Cardiac muscle cell (in vitro differentiated cells and primary cell): ENCODE measurements at places on chromosomes 4 and X. TPM values are rescaled to one million over a fixed set of nuclear protein-coding genes. Genes with fewer than 3 reads are reported as not detected.

Gene RPL39
- 789 and 2,257 TPM in 2 replicates for total RNA-seq

Gene OPHN1
- 4.7 and 7.0 TPM in 2 replicates for total RNA-seq

- no peak overlapping the region for H3K4me3 ChIP-seq
- no peak overlapping the region for H3K27ac ChIP-seq
- no peak for DNase-seq
- no peaks in the 10 kb centered on the region for H3K4me1 ChIP-seq
- peaks cover 2% of the 10 kb centered on the region for H3K27me3 ChIP-seq
- no peaks in the 10 kb centered on the region for H3K36me3 ChIP-seq
Observed at GRCh38 chr4:184437565-184438265, 36.6 kb downstream of the IRF2 start.

GRCh38 chr4:38983291-38983690 lies 48.9 kb downstream of the TMEM156 start:
- no peaks in the 10 kb centered on the region for H3K27me3 ChIP-seq
- no peaks in the 10 kb centered on the region for H3K4me1 ChIP-seq
- no peak overlapping the region for H3K4me3 ChIP-seq
- H3K36me3 ChIP-seq: no peaks in the 10 kb centered on the region
- H3K27ac ChIP-seq: no peak overlapping the region

GRCh38 chr4:183261953-183262775 lies 57.9 kb downstream of the CLDN22 start:
- H3K36me3 ChIP-seq: peaks cover 13% of the 10 kb centered on the region
- no peak overlapping the region for H3K4me3 ChIP-seq
- H3K27me3 ChIP-seq: no peaks in the 10 kb centered on the region
- peaks cover 3% of the 10 kb centered on the region for H3K4me1 ChIP-seq

Gene GYPA
- not detected in 2 replicates for total RNA-seq

Gene HGFAC
- 2.3 TPM in 2 replicates for total RNA-seq

DNA sequence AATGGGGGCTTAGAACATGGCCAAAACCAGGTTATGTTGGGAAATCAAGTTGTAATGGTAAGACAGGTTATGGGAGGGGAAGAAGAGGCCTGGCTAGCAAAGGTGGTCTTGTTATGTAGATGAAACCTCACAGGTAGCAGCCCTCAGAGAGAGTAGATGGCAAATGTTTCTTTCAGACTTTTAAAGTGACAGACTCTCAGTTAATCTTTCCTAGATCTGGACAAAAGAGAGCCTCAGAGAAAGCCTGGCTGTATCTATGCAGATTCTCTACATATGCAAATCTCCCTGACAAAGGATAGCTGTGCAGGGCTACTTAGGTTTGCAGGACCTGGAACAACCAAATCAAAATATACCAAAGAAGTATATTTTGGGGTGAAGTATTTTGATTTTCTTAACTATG lies 284.1 kb upstream of the AMOT start:
- H3K4me1 ChIP-seq: no peaks in the 10 kb centered on the region
- no peak overlapping the region for H3K4me3 ChIP-seq
- H3K27ac ChIP-seq: no peak overlapping the region
- H3K36me3 ChIP-seq: no peaks in the 10 kb centered on the region

GRCh38 chr4:8069102-8069752 lies 89.4 kb downstream of the ABLIM2 start:
- H3K4me1 ChIP-seq: no peaks in the 10 kb centered on the region
- H3K4me3 ChIP-seq: no peak overlapping the region
- no peak for DNase-seq
- H3K27ac ChIP-seq: no peak overlapping the region
- H3K36me3 ChIP-seq: no peaks in the 10 kb centered on the region

DNA sequence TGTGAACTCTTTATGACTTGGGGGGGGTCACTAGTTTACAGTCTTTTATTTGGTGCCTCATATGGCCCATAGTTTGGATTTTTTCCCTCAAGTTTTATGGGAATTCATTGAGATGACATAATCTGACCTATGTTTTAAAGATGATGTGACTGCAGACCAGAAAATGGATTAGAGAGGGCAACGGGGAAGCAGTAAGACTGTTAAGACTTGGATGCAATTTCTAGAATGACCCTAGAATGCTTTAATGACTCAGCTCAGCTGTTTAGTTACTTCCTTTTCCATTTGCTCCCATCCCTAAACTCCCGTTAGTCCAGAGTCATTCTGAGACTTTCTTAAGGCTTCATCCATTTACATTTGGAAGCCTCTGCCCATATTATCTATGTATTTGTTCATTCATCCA lies 59.9 kb upstream of the PDGFRA start:
- H3K27me3 ChIP-seq: no peaks in the 10 kb centered on the region
- no peak for DNase-seq
- H3K36me3 ChIP-seq: no peaks in the 10 kb centered on the region
- H3K27ac ChIP-seq: no peak overlapping the region
- H3K4me1 ChIP-seq: no peaks in the 10 kb centered on the region

- H3K27me3 ChIP-seq: no peaks in the 10 kb centered on the region
- peaks cover 41% of the 10 kb centered on the region for H3K4me1 ChIP-seq
- no peak overlapping the region for H3K4me3 ChIP-seq
- no peaks in the 10 kb centered on the region for H3K36me3 ChIP-seq
- no peak overlapping the region for H3K27ac ChIP-seq
Observed at GRCh38 chr4:14865804-14866203, 136.5 kb upstream of the CPEB2 start.

Gene TEC
- 3.2 and 4.1 TPM in 2 replicates for total RNA-seq

- no peak overlapping the region for H3K4me3 ChIP-seq
- no peak for DNase-seq
- H3K36me3 ChIP-seq: no peaks in the 10 kb centered on the region
- H3K4me1 ChIP-seq: no peaks in the 10 kb centered on the region
- no peak overlapping the region for H3K27ac ChIP-seq
Observed at GRCh38 chr4:174681723-174682300, 147.2 kb downstream of the GLRA3 start.

DNA sequence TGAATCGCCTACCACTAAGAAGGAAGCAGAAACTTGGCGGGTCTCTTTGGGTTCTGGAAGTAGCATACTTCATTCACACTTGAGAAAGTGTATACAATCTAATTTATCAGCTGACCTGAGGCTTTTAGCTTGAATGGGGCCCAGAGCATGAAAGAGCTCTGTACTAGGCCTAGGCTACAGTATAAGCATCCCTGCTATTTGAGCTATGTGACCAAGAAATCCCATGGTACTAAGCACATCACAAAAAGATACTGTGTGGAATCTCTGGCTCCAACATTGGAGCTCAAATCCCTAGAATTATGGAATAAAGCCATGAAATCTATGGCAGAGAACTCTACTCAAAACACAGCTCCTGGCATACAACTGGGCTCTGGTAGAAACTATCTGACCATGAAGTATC lies 43.9 kb upstream of the CCDC149 start:
- H3K36me3 ChIP-seq: no peaks in the 10 kb centered on the region
- H3K4me3 ChIP-seq: no peak overlapping the region
- no peak overlapping the region for H3K27ac ChIP-seq
- DNase-seq: no peak
- H3K4me1 ChIP-seq: no peaks in the 10 kb centered on the region
- H3K27me3 ChIP-seq: no peaks in the 10 kb centered on the region

GRCh38 chrX:70402721-70403120 lies 20.4 kb upstream of the GDPD2 start:
- no peak for DNase-seq
- H3K27me3 ChIP-seq: no peaks in the 10 kb centered on the region
- H3K4me1 ChIP-seq: no peaks in the 10 kb centered on the region
- H3K27ac ChIP-seq: no peak overlapping the region

- peak; percentile 56 for DNase-seq
- peaks cover 5% of the 10 kb centered on the region for H3K27me3 ChIP-seq
- H3K36me3 ChIP-seq: no peaks in the 10 kb centered on the region
- H3K4me3 ChIP-seq: no peak overlapping the region
Observed at GRCh38 chrX:101287402-101287801, 3.7 kb downstream of the TAF7L start.

DNA sequence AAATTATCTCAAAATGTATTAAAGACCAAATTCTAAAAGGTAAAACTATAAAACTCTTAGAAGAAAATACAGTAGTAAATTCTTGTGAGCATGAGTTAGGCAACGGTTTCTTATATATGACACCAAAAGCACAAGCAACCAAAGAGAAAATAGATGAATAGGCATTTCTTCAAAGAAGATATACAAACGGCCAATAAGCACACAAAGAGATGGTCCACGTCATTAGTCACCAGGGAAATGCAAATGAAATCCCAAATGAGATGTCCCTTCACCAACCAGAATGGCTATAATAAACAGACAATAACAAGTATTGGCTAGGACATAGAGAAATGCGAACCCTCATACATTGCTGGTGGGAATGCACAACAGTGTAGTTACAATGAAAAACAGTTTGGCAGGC lies 44.6 kb downstream of the RAB33A start:
- no peak overlapping the region for H3K27ac ChIP-seq
- H3K27me3 ChIP-seq: no peaks in the 10 kb centered on the region

GRCh38 chr4:124046190-124046589 lies 649.6 kb downstream of the SPRY1 start:
- no peaks in the 10 kb centered on the region for H3K27me3 ChIP-seq
- no peak overlapping the region for H3K27ac ChIP-seq
- no peak for DNase-seq
- H3K4me1 ChIP-seq: no peaks in the 10 kb centered on the region
- no peaks in the 10 kb centered on the region for H3K36me3 ChIP-seq

Gene GC
- total RNA-seq: 0.21 and 0.49 TPM in 2 replicates

DNA sequence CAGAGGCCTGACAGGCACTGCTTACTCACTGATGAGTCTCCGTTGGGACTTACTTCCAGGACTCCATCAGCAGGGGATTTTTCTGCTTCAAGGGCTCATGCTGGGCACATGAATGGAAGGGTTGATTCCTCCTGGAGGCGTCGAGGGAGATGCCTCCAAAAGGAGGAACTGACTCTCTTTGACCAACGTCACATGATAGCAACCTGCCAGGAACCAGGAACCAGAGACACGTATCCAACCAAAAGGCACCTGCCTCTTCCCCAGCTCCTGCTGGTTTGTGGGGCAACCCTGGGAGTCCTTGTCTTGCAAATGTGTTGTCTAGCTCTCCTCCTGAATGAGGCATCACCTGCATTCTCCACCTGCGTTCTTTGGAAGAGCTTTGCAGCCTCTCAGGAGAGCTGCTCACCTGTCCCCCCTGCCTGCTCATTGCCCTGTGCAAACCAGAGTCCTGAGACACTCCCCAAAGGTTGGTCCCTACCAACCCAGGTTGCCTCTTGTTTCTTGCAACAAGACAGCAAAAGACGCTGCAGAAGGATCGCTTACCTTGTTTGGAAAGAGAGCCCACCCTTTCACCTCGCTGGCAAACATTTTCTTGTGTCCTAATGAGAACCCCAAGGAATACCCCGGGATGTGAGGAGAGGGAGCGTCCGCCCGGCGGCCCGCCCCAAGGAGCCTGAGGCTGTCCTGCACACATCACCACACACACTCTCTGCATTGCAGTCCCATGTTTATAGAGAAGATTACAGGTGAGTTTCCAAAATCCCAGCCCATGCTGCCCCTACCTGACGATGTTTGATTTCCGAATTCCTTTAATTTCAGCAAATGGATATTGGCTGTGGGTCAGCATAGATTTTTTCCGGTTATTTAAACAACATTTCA lies 30.5 kb upstream of the SHOX start:
- no peak overlapping the region for H3K27ac ChIP-seq
- no peaks in the 10 kb centered on the region for H3K4me1 ChIP-seq
- no peak overlapping the region for H3K4me3 ChIP-seq
- no peaks in the 10 kb centered on the region for H3K27me3 ChIP-seq
- no peaks in the 10 kb centered on the region for H3K36me3 ChIP-seq
- DNase-seq: no peak

DNA sequence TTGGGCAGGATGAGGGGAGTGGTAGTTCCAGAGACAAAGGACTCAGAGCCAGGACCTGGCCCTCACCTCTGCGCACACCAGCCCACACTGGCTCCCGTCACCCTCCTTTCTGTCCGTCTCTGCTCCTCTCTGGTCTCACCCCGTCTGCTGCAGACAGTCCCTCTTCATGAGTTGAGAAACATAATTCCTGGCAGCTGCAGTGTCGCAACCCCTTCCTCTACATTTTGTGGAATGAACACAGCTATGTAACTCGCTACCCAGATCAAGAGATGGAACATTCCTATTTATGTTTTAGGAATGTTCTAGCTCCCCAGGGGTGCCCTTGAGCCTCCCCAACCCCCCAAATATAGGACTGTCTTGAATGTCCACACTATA lies 59.3 kb downstream of the SHROOM2 start:
- no peaks in the 10 kb centered on the region for H3K36me3 ChIP-seq
- no peak overlapping the region for H3K4me3 ChIP-seq
- H3K27me3 ChIP-seq: no peaks in the 10 kb centered on the region
- peak overlapping the region; percentile 50 for H3K27ac ChIP-seq
- DNase-seq: no peak
- peaks cover 35% of the 10 kb centered on the region for H3K4me1 ChIP-seq

DNA sequence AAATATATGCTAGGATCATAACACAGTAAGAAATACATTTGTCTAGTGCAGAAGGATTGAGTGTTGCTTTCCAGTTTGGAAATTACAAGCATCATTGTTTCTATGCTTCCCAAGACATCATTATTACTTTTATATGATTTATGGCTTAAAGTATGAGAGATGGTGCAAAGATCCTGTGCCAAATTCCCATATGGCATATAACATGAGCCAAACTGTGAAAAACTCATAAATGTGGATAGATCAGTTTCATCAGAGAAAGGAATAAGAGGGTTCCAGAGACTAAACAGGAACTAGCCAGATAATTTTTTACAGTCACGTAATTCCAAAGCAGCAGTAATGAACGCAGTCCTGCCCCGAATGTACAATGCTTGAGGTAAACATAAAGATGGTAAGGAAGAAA lies 126.3 kb downstream of the PRDM5 start:
- no peak overlapping the region for H3K27ac ChIP-seq
- no peaks in the 10 kb centered on the region for H3K36me3 ChIP-seq
- H3K4me1 ChIP-seq: peaks cover 19% of the 10 kb centered on the region
- H3K4me3 ChIP-seq: no peak overlapping the region
- no peak for DNase-seq

GRCh38 chr4:39030725-39031124 lies 1.5 kb downstream of the TMEM156 start:
- no peak overlapping the region for H3K27ac ChIP-seq
- H3K36me3 ChIP-seq: no peaks in the 10 kb centered on the region
- no peak overlapping the region for H3K4me3 ChIP-seq

DNA sequence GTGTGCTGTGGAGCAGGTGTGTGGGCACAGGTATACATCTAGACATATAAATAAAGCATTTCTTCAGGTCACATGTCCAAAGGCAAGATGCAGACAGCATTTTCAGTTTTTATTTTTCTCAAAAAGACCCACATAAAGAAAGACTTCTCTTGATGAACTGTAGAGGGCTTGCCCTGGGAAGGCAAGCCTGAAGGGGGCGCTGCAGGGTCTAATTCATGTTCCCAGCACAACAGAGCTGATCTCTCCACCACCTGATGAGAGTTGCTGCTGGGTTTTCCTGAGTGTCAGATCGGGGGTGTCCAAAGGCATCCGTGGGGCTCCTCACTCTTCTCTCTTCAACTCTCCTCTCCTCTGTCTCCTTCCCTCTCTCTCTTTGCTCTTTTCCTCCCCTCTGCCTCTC lies 26.6 kb downstream of the ADRA2C start:
- H3K4me1 ChIP-seq: no peaks in the 10 kb centered on the region
- no peaks in the 10 kb centered on the region for H3K36me3 ChIP-seq
- peaks cover 9% of the 10 kb centered on the region for H3K27me3 ChIP-seq
- no peak for DNase-seq
- no peak overlapping the region for H3K27ac ChIP-seq

GRCh38 chr4:165415910-165416309 lies 37.1 kb downstream of the CPE start:
- H3K4me3 ChIP-seq: no peak overlapping the region
- no peaks in the 10 kb centered on the region for H3K4me1 ChIP-seq
- H3K27ac ChIP-seq: no peak overlapping the region
- H3K36me3 ChIP-seq: no peaks in the 10 kb centered on the region
- H3K27me3 ChIP-seq: no peaks in the 10 kb centered on the region
- DNase-seq: no peak

Gene XAGE3
- not detected in 2 replicates for total RNA-seq
